ENCODE measurements at places on chromosomes 7 and 10.

GRCh38 chr7:12146813-12147212 lies 64.3 kb upstream of the TMEM106B start:
- no peak for DNase-seq

DNA sequence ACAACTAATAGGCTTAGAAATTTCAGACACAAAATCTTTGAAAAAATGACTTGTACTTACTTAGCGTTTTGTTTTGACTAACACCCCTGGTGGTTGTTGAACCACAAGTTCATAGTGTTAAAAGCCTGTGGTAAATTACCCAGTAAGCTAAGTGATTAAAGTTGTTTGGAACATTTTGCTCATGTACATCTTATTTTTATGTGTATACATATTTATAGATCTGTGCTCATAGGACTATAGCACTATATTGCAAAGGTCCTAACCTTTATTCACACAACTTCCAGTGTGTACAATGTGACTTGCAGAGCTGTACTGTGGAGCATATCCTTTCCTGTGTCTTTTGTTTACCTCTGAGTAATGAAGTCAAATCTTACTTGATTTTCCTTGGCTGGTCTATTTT lies 79.6 kb downstream of the BMPR1A start:
- no peak for DNase-seq

- DNase-seq: no peak
Measured at GRCh38 chr7:42338916-42339540, 102.0 kb upstream of the GLI3 start.

DNA sequence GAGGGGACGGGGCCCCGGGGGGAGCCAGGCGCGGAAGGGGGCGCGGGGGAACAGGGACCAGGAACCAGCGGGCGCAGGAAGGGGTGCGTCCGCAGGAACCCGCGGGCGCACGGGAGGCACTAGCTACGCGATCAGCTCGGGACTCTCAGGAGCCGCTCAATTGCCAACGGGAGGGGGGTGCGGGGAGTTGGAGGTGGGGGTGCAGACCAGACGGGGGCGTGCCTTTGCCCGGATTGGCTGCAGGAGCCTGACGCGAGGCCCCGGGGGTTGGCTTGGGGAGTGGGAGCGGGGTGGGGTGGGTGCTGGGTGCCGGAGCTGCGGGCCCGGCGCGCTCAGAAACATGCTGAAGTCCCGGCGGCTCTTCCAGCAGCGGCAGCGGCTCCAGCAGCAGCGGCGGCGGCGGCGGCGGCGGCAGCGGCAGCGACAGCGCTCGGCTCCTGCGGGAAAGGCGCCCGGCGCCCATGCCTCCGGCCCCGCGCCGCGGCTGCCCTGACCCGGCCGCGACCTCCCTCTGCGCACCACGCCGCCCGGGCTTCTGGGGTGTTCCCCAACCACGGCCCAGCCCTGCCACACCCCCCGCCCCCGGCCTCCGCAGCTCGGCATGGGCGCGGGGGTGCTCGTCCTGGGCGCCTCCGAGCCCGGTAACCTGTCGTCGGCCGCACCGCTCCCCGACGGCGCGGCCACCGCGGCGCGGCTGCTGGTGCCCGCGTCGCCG lies at the start of gene ADRB1:
ADRB1 (plus strand) TSS at position 335 of the 715 bp plus-strand sequence; CDS start at position 602, 267 bp downstream.
- peak; percentile 60 for DNase-seq

GRCh38 chr7:12074889-12075288 lies 136.2 kb upstream of the TMEM106B start:
- DNase-seq: no peak

DNA sequence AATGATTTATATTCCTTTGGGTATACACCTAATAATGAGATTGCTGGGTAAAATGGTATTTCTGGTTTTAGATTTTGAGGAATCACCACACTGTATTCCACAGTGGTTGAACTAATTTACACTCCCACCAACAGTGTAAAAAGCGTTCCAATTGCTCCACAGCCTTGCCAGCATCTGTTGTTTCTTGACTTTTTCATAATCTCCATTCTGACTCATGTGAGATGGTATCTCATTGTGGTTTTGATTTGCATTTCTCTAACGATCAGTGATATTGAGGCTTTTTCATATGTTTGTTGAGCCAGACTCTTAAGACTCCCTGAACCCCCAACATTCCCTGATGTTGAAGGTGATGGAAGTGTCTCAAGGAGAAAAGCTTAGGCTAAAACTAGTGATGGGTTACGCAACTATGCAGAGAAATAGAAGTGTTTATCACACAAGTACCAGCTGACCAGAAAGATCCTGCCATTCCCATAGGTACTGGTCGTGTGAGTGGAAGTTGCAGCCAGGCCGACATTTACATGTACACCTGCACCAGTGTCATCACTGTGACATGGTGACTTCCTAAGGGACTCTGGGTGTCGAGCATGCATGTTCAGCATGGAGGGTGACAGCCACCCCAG lies 711.2 kb upstream of the NRP1 start:
- no peak for DNase-seq

DNA sequence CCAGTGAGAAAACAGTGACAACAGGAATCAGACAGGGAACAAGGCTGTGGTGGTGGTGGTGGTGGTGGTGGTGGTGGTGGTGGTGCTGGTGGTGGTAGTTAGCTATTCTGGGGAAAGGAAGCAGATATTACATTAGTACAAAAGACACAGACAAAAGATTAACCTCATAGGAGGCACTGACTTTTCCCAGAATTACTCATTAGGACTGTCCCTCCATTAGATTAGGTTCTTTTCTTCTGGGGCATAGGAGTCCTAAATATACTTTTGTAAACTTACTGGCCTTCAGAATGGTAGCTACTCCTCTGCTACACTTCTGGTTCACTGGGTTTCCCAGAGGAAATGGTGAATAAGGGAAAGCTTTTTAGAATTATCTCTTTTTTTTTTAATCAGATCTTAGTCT lies 156.6 kb upstream of the SEMA3D start:
- DNase-seq: no peak

DNA sequence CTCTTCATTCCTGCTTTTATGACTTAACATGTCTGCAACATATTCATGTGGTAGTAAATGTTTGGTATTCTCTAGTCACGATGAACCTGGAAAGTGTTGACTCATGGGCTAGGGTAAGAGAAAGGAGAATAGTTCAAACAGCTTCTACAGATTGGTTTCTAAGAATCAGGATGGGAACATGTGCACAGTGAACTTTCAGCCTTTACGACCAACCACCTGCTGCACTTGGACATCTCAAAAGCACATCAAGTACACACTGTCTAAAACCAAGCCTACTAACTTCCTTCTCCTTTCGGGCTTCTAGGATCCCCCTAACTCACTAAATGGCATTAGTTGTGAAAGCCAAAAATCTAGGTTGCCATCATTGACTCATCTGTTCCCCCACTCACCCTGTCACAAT lies 85.5 kb downstream of the CUL2 start:
- no peak for DNase-seq

GRCh38 chr7:82319674-82320118 lies 123.9 kb downstream of the CACNA2D1 start:
- DNase-seq: no peak

GRCh38 chr10:30038781-30039536 lies 20.4 kb downstream of the JCAD start:
- no peak for DNase-seq

DNA sequence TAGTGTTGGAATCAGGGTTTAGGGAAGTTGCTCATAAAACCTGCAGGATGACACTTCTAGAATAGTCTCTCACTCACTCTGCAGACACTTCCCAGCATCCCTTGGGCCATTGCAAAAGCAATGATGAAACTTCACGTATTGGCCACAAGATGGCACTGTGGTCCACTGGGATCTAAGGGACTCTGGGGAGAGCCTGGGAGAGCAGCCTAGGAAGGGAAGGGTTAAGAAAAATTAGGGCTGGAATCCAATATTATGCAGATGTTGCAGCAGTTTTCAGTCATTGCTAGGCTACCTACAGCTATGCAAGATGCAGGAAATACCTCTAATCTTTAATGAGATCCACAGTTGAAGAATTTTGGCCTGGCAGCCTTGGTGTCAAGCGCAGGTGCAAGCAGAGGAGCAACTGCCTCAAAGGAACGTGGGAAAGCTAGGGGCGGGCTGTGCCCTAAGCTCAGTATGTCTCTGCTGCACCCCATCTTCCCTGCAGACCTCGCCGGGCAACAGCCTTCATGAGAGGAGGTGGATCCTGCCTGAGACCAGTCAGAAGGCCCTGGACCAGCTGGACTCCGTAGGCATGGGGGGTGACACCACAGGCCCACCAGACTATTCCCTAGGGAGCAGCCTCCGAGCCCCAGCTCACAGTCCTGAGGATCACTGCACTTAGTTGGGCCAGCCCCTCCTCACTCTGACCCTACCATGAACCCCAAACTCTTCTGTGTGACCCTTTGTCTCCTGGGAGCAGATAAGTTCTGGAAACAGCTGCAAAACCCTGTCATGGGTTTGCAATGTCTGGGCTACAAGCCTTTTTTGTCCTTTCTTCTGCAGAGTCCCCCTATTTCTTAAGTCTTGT lies 127.9 kb upstream of the PRSS58 start:
- DNase-seq: peak; percentile 72

- DNase-seq: no peak
Measured at GRCh38 chr10:71064413-71065118, 147.8 kb upstream of the UNC5B start.

GRCh38 chr7:45876519-45876918 lies 3.6 kb upstream of the CCDC201 start:
- no peak for DNase-seq

DNA sequence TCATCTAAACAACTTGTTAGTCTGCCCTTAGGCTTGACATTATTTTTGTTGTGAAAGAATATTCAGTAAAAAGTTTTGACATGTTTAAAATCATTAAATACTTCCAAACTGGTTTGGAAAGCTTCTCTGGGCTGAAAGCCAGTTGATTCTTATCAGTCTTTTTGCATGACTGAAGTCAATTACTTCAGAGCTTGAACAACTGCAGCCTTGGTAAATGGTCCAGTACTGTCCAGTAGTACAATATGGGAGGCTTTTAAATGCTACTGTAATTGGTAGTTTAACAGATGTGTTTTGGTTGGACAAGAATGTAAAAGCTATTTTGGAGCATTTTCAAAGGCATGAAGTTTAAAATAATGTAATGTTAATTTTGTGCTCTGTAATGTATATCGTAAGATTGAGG lies 103.4 kb downstream of the SDK1 start:
- no peak for DNase-seq

DNA sequence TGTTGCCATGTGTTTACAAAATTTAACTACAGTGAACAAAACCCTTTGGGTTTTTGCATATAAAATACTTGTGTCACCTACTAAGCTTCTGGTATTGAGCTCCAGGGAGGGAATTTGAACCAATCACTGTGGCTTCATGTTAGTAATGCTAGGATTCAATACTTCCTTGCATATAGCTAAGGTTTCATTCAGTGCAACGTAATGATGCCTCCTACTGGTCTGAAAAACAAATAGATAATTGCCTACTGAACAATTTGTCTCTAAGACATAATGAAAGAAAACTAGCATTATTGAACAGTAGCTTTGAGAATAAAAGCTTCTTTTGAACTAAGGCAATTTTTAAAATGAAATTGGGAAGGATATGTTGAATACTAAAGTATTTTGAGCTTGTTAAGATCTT lies 244.4 kb downstream of the ZWINT start:
- no peak for DNase-seq

DNA sequence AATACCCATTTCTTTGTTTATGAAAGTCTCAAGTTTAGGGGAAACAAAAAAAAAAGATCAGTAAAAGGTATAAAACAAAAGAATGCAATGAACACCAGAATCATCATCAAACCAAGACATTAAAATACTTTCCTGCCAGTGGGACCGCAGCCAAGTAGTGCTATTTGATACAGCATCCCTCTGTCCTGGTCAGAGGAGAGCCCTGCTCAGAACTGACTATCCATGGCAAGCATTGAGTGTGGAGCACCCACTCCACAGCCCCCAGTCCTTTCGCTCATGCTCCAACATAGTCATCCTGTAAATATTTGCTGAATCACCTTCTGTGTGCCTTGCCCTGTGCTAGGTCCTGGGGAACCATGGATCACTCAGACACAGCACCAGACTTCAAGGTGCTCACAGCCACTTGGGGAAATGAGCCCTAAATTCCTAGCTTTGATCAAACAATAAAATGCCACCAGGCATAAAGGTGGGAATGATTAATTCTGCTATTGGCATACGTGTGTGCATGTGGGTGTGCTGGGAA lies 213.6 kb upstream of the TBX20 start:
- DNase-seq: no peak

DNA sequence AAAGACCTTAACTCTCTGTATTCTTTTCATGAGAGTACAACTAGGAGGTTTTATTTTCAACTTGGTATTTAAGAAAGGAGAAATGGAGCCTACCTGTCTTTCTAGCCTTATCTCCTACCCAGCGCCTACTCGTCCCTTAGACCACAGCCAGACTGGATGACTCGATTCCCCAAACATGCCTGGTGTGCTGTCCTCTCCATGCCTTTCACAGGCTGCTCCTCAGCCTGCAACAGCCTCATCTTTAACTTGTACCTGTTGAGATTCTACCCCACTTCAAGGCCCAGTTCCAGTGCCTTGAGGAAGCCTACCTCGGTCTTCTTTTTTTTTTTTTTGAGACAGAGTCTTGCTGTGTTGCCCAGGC lies 29.4 kb downstream of the CPA1 start:
- no peak for DNase-seq

- peak; percentile 81 for DNase-seq
Measured at GRCh38 chr10:22550732-22551131, 163.6 kb downstream of the PIP4K2A start.

- no peak for DNase-seq
Measured at GRCh38 chr10:104648421-104648820, 7.3 kb downstream of the SORCS3 start.

- peak; percentile 81 for DNase-seq
Measured at GRCh38 chr10:71486484-71487114, 89.9 kb downstream of the CDH23 start.

- no peak for DNase-seq
Measured at GRCh38 chr7:66913118-66914037, 7.6 kb upstream of the TMEM248 start.

DNA sequence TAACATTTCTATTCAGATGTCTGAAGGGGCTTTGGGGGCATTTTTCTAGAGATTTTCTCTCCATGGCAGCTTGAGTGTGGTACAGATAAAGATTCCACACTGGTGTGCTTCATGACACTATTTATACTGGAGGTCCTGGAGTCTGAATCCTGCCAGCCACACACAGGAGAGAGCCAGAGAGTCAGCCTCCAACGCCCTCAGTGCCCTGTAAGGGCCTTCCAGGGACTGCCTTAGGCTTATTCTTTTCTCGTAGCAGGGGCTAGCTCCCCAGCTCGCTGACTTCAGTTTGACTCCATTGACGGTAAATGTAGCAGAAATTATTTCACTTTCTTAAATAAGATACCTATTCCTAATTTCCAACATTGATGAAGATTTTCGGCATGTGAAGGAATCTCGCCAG lies 100.9 kb downstream of the VSTM2A start:
- DNase-seq: no peak

GRCh38 chr7:64879086-64879730 lies 23.9 kb upstream of the ZNF273 start:
- no peak for DNase-seq

- peak; percentile 52 for DNase-seq
Measured at GRCh38 chr7:2030475-2031450, 202.0 kb downstream of the MAD1L1 start.

DNA sequence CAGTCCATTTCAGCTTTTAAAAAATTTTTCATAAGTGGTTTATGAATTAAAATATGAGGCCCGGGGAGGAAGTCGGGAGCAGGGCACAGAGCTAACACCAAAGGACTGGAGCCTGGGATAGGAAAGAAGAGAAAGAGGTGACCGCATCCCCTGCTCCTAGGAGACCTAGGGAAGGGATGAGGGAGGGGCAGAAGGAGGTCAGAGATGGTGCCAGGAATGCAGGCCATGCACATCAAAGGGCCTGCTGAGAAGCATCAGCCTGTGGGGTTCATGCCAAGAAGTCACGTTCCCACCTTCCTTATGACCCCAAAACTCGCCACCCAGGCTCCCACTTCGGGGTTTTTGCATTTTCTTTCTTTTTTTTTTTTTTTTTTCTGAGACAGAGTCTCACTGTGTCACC lies 14.7 kb upstream of the TOMM7 start:
- no peak for DNase-seq

Data from activated CD4-positive, alpha-beta T cell treated with anti-CD3 and anti-CD28 coated beads for 36 hours (primary cell).